ENCODE measurements at places on chromosomes 2 and 18.

- no peak for DNase-seq
Measured at GRCh38 chr2:241812730-241813643, 4.0 kb downstream of the NEU4 start.

DNA sequence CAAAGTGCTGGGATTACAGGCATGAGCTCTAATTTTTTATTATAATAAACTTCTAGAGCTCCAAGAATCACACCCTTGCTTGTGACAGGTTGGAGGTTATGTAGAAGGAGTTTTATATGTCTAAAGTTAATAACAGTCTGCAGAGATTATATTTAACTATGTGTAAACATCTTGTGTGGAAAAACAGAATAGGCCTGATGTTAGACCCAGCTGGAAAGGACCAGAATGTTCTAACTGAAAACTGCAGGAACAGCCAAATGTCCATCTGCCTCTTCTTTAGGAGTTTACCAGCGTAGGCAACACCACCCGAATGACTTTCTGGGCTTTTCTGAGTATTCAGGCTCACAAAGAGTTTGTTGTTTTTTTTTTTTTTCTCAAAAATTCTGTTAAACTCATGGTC is 67.1 kb upstream of the CDCA7 start:
- no peak for DNase-seq

- DNase-seq = no peak
Measured at GRCh38 chr2:58289029-58289428, 47.9 kb upstream of the FANCL start.

- no peak for DNase-seq
Measured at GRCh38 chr18:71815305-71815704, 728.8 kb downstream of the CBLN2 start.

GRCh38 chr2:190882411-190882766 is 1.8 kb downstream of the GLS start:
- no peak for DNase-seq

DNA sequence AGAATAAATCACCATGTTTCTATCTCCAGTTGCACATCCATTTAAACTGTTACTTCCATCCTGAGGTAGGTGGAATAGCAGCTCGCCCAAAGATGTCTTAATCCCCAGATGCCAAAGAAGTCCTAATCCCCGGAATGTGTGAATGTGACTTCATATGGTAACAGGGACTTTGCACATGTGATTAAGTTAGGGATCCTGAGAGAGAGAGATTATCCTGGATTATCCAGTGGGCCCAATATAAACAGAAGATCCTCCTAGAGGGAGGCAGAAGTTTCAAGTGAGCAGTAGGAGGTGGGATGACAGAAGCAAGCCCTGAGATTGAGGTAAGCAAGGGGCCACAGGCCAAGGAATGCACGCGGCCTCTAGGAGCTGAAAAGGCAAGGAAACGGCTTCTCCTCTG is 19.8 kb downstream of the CREG2 start:
- DNase-seq = no peak

DNA sequence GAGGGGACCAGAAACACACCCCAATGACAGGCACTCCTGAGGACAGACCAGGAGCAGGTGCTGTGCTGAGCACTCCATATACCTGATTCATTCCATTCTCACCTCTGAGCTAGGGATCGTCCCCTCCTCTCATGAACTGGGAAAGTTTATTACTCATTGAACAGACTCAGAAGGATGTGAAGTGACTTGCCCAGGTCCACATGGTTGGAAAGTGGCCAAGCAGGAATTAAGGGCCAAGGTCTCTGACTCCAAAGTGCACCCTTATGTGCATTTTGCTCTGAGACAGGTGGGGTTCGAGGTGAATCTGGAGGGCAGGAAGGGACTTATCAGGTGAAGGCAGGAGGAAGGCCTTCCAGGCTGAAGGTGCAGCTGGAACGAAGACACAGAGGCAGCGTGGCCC is 25.1 kb upstream of the PLB1 start:
- DNase-seq = no peak

DNA sequence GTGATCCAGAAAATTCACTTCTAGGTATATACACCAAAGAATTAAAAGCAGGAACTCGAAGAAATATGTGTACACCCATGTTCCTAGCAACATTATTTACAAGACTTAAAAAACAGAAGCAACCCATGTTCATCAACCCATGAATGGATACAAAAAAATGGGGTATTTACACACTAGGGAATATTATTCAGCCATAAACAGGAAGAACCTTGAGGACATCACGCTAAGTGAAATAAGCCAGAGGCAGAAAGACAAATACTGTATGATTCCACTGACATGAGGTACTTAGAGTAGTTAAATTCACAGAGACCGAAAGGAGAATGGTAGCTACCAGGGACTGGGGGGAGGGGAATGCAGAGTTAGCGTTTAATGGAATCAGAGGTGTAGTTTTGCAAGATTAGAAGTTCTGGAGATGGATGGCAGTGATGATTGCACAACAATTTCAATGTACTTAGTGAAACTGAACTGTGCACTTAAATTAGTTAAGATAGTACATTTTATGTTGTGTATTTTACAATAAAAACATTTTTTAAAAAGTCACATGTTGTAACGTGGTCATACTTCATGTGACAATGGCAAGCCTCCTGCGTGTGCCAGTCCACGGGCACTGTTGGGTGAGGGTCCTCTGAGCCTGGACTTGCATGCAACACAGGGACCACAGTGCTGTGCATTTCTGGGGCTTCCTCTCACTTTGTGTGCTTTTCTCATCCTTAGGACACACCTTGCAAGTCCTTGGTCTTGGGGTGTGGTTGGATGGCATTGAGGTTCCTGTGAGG is 206.1 kb upstream of the HDAC4 start:
- DNase-seq = no peak

- DNase-seq = no peak
Measured at GRCh38 chr2:152399003-152399402, 64.0 kb downstream of the FMNL2 start.
